ENCODE measurements at places on chromosomes 11 and 22. TPM values are rescaled to one million over a fixed set of nuclear protein-coding genes. Genes with fewer than 3 reads are reported as not detected.
A peak's percentile ranks its signal among the peaks of the same experiment; 100 is the strongest.

The C11orf87 gene
- 3.1 TPM for total RNA-seq

The RAC2 gene
- 3.1 TPM for total RNA-seq

The OR5B3 gene
- total RNA-seq: not detected

The CYTH4 gene
- total RNA-seq: 0.63 TPM

The PANX3 gene
- not detected for total RNA-seq

The KRTAP5-10 gene
- total RNA-seq: 0.26 TPM

The ACO2 gene
- total RNA-seq: 184 TPM

The LRRC10B gene
- 0.17 TPM for total RNA-seq

- ATAC-seq: no peak
Measured at GRCh38 chr11:111329306-111330204, 31.2 kb downstream of the POU2AF3 start.

DNA sequence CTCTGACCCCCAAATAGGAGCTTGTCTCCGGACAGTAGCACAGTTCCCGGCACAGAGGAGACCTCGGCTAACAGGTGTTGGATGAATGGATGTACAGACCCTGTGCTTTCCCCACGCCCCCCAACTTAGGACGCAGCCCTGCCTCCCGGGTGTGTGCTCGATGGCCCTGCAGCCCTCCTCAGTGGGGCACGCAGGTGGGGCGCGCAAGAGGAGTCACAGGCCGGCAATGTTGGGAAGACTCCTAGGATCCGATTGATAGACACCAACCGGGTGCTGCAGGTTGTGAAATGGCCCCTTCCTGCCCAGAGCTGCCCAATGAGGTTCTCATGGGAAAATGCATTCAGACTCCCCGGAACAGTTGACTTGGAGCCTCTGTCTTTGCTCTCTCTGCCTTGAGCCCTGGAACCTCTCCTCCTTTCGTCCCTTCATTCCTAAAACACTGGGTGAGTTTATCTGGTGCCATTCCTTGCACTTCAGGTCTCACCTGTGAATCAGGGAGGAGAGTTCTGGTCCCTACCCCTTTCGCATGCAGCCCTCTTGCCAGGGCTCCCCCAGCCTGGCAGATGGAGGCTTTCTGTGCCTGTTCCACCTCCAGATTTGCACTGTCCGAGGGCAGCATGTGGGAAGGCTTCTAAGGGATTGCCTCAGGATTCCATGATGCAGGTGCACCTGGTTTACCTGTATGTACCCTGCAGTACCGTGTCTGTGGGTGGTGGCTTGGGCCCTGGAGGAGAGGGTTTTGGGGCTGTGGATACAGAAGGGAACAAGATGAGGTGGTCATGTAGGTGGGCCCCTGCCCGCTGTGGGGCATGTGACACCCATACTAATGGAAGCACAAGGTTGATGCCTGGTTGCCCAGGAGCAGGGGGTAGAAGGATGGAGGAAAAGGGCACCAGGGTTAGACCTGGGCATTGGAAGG, 1.2 kb downstream of the MICALL1 start:
- ATAC-seq: no peak

- peak; percentile 45 for ATAC-seq
Measured at GRCh38 chr22:20249797-20250354, 18.2 kb downstream of the RTN4R start.

DNA sequence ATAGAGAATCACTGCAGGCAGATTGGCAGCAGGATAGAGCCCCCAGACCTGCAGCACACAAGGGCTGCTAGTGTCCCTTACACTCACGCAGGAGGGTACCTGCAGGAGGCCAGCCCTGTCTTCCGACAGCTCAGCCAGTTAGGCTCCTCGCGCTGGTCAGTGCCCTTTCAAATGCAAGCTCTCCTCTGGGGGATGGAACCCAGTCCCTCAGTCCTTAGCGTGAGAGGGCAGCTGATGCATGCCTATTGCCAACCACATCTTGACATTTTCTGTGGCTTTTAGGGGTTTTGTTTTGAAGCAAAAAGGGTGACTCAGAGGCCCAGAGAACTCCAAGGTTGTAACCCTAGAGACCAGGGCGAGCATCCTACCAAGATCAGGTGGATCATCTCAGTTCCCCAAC, 40.0 kb downstream of the WNT11 start:
- no peak for ATAC-seq

GRCh38 chr11:12100429-12100828, 10.0 kb upstream of the MICAL2 start:
- no peak for ATAC-seq

DNA sequence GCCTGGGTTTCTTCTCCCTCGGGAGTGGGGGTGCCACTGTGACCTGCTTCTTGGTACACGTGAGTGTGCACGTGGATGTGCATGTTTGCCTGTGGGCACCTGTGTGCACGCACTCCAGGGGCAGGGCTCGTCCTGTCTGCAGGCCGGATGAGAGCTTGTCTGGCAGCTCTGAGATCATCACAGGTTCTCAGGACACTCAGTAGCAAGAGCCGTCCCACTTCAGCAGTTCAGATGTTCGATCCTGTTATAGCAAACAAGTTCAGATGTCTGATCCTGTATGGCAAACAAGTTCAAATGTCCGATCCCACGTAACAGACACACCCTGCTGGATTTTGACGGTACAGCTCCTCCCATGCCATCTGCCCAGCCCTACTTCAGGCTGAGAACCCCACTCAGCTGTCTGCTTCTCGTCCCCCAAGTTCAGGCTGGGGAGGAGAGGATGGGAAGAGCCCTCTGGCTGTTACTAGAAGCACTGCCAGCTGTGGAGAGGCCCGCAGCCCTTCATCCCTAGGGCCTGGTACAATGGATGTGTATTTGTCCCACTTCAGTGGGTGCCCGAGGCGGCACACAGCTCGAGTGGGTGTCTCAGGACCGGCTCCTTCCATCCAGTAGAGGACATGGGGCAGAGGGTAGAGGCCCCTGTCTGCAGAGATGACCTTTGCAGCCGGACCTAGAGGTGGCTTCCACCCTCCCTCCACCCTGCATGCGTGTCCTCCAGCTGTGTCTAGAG, 1126.9 kb downstream of the BRD1 start:
- ATAC-seq: no peak

GRCh38 chr11:115338476-115338875, 165.7 kb downstream of the CADM1 start:
- ATAC-seq: no peak

- ATAC-seq: peak; percentile 51
Measured at GRCh38 chr22:20412474-20413216, 18.7 kb downstream of the ZNF74 start.

- ATAC-seq: no peak
Measured at GRCh38 chr11:83691451-83691950, 405.3 kb upstream of the CCDC90B start.

DNA sequence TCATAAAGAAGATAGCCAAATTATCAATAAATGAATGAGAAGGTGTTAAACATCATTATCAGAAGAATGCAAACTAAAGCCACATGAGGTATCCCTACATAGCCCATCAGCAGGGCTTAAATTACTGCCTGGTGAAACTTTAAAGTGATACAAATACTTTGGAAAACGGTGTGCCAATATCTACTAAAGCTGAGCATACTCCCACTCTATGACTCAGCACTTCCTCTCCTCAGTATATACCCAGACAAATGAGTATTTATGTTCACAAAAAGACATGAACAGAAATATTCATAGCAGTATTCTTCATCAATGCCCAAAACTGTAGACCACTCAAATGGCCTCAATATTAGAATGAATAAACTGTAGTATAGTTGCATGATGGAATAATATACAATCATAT, 284.6 kb upstream of the ZC3H12C start:
- ATAC-seq: no peak

DNA sequence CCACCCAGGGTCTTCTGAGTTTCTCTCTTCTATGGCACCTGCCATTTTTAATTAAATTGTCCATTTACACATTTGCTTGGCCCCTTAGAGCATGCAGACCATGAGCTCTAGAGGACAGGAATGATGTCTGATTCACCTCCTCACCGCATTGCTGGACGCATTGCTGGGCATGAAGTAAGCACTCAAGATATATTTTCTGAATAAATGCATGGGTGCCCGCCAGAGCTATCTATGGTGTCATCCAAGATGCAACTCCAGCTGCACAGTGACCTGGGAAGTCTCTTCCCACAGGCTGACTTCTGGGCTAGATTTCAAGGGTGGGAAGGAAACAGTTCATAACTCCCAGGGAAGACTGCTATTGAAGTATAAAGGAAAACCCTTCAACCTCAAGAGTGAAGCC, 66.6 kb upstream of the ASPHD2 start:
- no peak for ATAC-seq

GRCh38 chr11:27600656-27601055, 94.1 kb upstream of the LIN7C start:
- no peak for ATAC-seq

DNA sequence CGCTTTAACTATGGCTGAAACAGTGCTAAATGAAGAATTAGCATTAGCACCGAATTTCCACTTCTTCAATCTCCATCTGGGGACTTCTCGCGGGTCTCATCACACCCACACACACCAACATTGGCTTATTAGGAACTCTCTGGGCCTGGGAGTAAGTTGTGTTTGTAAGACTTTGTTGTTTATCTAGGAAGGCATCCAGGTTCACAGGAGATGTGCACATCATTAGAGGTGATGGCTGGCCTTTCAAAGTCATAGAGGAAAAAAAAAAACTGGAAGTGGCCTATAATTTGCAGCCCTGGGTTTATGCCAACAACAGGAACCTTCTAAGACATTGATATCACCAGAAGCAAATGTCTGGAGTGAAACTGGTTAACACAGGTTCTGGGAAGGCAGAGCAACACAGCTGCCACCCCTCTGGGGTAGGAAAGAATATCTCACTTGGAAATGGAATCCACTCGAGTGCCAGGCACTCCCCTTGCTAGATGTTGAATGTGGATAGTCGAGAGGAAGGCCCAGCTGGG, 84.5 kb downstream of the TRAF6 start:
- ATAC-seq: no peak

- ATAC-seq: no peak
Measured at GRCh38 chr22:40263191-40263590, 83.1 kb upstream of the ADSL start.

DNA sequence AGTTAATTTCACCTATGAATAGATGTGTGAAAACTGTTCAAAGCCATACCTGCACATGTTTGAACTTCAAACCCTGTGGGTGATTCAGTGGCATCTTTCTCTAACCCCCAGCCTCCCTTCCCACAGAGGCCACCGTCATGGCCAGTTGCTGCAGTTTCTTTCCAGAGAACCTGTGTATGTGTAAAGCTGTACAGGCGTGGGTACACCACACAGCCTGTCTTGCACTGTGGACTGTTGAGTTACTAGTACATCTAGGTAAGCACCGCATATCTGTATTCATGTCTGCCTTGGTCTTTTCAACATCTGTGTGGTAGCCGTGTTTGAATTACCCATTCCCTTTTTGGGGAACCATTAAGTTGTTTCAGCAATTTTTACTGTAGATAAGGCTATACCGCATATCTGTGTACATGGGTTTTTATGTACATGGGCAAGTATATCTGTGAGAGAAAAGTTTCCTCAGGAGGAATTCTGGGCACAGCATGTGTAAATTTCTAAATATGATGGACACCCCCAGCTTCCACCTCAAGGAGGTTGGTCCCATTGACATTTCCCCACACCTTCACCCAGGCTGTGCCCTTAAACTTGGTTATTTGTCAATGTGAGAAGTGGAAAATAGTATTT, 13.9 kb downstream of the NEAT1 start:
- ATAC-seq: peak; percentile 19

DNA sequence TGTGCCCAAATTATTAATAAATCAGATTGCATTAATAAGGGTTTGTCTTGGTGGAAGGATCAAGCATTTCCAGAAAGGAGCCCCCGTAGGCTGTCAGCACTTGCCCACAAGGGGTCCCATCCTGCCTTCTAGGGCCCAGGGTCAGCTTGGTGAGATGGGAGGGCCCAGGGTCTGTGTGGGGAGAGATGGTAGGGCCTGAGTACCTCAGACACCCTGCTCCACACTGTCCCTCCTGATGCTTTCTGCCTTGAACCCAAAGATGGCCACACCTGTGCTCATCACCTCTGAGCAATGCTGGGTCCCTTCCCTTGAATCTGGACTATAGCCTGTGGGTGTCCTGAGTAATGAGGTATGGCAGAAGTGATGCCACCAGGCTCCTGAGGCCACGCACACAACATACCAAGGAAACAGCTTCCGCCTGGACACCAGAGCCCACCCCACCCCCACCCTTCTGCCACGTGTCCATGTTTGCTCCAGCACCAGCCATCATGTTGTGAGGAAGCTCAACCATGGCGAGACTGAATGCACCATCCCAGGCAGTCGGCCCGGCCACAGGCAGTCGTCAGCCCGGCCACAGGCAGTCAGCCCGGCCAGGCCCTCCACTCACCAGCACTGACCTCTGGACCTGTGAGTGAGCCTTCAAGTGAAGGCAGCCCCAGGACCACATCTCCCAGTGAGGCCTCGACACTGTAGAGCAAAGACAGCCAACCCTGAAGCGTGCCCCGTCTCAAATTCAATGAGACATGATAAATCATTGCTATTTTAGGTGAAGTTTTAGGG, 6.8 kb downstream of the BET1L start:
- ATAC-seq: no peak

GRCh38 chr11:134471087-134471715, 59.2 kb upstream of the B3GAT1 start:
- ATAC-seq: peak; percentile 90

DNA sequence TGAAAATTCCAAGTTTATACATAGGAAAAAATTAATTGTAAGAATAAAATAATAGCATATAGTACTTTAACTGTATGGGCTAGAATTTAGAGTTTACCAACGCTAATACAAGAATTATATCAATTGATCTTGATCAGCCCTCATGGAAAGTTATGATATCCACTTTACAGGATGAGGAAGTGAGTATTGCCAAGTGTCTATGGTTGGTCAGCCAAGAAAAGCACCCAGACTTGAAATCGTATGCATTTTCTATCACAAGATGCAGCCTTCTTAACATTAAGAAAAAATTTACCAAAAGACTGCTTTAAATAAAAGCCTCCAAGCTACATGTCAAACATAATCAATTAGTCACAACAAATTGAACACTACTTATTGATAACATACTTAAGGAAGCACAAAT, 53.0 kb downstream of the DDI1 start:
- no peak for ATAC-seq

GRCh38 chr11:85423316-85423715, 203.8 kb downstream of the DLG2 start:
- ATAC-seq: no peak

DNA sequence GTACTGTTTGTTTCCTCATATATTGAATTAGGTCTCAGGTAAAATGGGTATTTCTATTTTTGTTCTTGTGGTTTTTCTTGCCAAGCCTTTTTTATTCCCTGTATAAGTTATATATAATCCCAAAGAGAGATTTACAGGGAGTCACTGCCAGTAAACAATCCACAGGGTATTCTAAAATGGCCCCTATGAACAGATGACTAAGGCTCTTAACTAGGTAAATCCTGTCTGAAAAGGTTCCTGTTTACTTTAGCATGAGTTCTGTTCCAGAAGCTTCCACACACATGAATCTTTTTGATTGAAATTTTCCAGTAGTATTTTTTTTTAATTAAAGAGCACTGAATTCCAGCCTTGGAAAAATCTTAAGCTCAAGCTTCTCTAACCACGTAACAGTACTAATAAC, 552.8 kb upstream of the CCDC179 start:
- no peak for ATAC-seq

- ATAC-seq: no peak
Measured at GRCh38 chr22:44622147-44622427, 79.9 kb upstream of the PRR5 start.

- ATAC-seq: no peak
Measured at GRCh38 chr11:134261626-134262488, 8.5 kb downstream of the ACAD8 start.

All from motor neuron (in vitro differentiated cells).